ENCODE measurements at places on chromosomes 5 and 9.

GRCh38 chr5:80762573-80762972, 107.8 kb upstream of the DHFR start:
- DNase-seq: no peak

GRCh38 chr9:129458155-129458661, 162.7 kb downstream of the C9orf50 start:
- no peak for DNase-seq

DNA sequence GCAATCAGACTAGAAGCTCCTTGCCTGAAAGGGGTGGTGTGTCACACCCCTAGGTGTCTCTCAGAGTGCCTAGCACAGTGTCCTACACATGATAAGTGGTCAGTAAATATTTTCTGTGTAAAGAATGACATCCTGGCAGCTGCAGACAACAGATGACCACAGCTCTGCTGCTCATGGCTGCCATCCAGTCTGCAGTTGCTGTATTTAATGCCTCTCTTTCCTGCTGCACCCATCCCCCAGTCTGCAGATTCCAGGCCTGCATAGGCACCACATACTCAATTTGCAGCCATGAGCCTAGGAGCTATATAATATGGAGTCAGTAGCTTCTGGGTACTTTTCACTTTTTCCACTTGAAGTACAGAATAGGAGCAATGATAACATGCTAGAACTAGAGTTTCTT, 94.9 kb upstream of the NR4A3 start:
- DNase-seq: peak; percentile 10

GRCh38 chr9:32877103-32877502, 93.8 kb downstream of the TMEM215 start:
- DNase-seq: no peak

GRCh38 chr5:52139888-52140615, 647.7 kb upstream of the ITGA1 start:
- DNase-seq: no peak

DNA sequence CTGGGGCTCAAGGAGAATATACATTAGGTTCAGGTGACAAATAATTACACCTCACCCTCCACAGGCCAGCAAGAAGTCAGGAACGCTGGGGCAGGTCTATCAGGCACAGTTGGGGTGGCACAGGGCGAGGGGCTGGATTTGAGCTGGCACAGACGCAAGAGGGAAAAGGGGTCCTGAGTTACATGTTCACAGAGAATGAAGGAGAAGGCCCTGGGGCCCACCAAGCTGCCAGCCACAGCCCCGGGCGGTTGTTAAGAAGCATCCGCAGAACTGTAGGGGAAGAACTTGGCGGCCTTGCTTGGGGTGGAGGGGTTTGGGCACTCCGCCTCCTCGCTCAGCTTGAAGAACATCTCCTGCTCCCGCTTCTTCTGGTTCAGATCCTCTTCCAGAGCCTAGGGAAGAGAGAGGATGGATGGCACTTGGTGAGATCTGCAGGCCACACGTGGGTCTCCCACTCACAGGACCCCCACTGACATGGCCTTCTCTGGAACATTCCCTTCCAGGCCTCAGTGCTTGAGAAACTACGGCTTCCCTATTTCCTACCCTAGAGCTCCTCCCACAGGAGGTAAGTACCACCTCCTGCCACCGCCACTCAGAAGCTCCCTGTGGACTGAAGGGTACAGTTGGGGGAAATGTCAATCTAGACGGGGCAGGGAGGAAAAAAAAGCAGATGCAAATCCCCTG, 38.3 kb upstream of the FBXW11 start:
- no peak for DNase-seq

DNA sequence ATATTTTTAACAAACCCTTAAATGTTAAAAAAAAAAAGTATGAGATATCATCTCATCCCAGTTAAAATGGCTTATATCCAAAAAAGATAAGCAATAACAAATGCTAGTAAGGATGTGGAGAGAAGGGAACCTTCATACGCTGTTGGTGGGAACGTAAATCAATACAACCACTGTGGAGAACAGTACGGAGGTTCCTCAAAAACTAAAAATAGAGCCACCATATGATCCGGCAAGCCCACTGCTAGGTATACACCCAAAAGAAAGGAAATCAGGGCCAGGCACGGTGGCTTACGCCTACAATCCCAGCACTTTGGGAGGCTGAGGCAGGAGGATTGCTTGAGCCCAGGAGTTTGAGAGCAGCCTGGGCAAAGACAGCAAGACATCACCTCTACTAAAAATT, 3.0 kb downstream of the MTMR12 start:
- no peak for DNase-seq

DNA sequence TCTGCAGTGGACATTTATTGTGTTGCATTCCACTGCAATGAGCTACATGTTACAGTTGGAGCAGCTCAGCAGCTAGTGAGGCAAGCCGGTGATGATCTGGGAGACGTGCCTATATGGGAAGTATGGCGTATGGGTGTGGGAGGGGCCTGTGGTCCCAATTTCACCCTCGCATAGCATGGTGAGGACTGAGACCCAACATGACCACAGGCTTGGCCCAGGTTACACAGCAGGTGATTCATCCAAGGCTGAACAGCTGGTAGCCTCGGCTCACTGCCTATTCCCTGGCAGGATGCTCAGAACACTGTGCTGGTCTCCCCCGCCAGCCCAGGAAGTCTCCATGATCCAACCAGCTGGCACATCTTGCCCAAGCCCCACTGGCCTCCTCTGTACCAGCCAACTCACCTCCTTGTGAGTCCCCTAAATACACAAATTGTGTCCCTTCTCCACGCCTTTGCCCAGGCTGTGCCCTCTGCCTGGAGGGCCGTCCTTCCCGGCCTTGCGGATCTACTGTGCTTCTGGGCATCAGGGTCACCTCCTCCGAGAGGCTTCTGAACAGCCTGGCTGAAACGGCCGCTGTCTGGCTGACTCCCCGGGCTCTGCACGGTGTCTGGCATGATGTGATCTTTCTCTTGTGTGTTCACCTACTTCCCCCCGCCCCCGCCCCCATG, 81.4 kb downstream of the NSUN2 start:
- no peak for DNase-seq

DNA sequence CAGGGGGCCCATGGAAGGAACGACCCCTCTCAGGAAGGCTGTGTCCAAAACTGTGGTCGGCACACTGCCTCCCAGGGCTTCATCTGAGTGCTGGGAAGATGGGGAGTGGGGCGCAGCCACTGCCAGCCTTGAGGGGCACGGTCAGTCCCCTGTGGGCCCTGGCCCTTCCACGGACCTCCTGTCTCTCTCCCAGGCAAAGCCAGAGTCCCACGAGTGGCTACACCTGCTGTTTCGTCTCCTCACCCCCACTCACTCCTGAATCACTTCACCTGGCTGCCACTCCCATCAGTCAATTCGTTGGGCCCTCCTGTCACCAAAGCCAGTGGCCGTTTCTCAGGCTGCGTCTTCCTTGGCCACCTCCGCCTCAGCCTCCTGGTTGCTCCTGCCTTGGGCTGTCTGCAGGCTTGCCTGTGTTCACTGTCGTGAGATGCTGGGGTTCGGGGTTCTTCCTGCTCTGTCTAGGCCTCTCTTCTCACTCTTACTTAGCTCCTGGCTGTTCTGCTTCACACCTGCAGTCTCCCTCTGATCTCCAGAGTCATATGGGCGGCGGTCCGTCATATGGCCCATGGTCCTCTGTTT, 58.8 kb upstream of the RNF130 start:
- DNase-seq: no peak

GRCh38 chr9:106883030-106883429, 20.1 kb downstream of the ZNF462 start:
- no peak for DNase-seq

GRCh38 chr9:34254966-34255825, 73.9 kb downstream of the KIF24 start:
- DNase-seq: no peak

- no peak for DNase-seq
These were observed 4.6 kb upstream of the TXN start for GRCh38 chr9:110260911-110261310.

DNA sequence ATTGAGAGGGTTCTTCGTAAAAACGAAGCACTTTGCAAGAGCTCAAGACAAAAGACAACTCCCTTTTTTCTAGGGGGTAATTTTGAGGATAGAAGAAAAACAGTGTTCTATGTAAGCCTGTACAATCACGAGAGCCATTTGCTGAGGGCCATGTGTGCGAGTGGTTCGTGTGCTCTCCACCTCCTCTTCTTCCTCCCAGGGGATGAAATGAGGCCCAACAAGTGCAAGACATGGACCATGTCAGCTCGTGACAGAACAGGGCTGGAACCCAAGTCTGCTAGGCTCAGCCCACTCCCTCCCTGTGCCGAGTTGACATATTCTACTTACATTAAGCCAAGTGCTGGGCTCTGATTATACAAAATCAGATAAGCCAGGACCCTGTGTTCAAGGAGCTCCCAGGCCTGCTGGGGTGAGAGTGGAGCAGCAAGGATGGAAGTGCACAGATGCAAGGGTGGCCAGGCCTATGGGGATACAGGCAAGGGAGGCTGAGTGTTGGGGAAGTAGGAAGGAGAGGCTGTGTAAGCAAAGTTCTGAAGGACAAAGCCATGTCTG, 97.9 kb upstream of the MSX2 start:
- DNase-seq: no peak

GRCh38 chr5:10227379-10227778, 22.3 kb downstream of the ATPSCKMT start:
- DNase-seq: peak; percentile 62

- no peak for DNase-seq
These were observed 643.6 kb downstream of the ACTL7B start for GRCh38 chr9:108212184-108212583.

- DNase-seq: no peak
These were observed 260.4 kb upstream of the IRX4 start for GRCh38 chr5:2143088-2143487.

GRCh38 chr9:72935595-72935994, 17.3 kb downstream of the ALDH1A1 start:
- DNase-seq: no peak

DNA sequence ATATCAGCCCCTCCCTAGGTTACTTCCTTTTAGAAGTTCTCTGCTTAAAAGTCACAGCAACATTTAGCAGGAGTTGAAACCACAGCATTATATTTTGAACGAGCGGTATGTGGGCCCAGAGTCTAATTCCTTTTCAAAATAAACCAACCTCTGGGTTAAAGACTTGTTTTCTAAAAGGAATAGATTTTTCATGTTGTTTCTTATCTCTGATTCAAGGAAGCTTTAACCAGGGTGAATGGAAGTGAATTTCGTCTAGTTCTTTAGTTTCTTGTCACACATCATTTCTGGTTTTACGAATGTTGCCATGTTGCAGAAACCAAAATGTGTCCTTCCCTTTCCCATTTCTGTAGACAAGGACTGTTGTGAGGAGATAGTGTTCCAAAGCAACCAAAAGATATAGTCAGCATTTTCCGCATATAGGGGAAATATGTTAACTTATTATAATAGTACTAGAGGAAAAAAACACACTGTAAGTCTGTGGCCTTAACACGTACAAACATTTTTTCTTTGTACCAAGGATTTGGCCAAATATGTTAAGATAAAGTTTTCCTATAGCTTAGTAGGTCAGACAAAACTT, 142.4 kb downstream of the PCSK5 start:
- DNase-seq: peak; percentile 18

GRCh38 chr5:170641589-170642031, 137.8 kb downstream of the KCNIP1 start:
- no peak for DNase-seq

GRCh38 chr5:138645778-138646575, 70.8 kb upstream of the HSPA9 start:
- no peak for DNase-seq

- peak; percentile 43 for DNase-seq
These were observed 68.9 kb upstream of the EQTN start for GRCh38 chr9:27365707-27366376.

GRCh38 chr5:75457691-75458090, 53.7 kb downstream of the CERT1 start:
- DNase-seq: no peak

DNA sequence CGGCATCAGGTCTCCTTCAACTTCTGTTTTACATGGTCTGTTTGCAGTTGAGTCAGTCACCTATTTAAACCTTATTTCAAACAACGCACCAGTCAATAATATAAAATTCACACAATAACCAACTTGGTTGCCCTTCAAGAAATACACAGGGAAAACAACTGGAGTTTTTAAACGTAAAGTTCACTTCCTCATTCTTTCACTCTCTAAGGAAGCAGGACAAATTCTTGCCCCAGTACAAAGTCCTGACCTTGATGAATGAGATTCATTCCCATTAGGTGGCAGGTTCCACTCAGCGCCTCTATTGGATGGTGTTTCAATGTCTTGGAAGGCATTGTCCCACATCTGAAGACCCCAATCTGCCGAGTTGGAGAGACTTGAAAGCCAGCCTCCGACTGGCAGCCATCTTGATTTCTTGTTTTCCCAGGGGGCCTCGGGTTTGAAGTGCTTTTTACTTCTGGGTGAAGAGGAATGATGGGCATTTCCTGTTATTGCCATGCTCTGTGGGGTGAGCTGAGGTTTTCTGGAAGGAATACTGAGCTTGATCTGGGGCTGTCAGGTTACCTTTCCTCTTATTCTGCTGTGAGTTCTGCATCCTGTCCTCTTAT, 105.0 kb downstream of the ACER2 start:
- DNase-seq: no peak

DNA sequence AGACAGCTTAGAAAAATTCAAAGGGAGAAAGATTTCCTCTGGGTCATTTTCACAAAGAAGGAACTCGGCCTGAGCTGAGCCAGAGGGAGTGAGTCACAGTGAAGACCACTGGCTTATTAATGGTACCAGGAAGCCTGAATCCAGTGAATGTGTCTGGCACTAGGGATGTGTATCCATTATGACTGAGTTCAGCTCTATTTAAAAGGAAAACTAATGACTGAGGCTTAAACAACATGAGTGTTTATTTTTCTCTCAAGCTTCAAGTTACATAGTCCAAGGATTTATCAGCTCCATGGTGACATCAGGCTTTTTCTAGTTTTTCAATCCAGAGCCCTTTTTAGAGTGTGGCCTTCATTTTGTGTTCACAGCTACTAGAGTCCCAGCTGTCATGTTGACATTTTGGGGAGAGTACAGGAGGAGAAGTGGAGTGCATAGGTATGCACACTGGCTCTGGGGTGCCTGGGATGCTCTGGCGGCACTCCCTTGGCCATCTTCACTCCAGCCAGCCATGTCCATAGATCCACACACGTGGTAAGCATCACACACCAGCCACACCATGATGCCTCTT, 159.5 kb upstream of the ERCC6L2 start:
- DNase-seq: no peak

- DNase-seq: no peak
These were observed 11.5 kb downstream of the STKLD1 start for GRCh38 chr9:133387680-133388079.

- DNase-seq: no peak
These were observed 160.8 kb downstream of the CEMIP2 start for GRCh38 chr9:71607461-71607881.

DNA sequence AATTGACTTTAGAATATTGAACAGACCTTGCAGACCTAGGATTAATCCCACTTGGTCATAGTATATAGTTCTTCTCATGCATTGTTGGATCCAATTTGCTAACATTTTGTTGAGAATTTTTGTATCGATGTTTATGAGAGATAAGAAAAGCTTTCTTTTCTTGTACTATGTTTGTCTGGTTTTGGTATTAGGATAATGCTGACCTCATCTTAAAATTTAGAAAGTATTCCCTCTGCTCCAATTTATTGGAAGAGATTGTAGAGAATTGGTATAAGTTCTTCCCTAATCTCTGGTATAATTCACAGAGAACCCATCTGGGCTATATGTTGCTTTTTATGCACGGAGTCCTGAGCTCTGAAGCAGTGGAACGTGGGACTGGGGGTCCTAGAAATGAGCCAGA, 67.7 kb downstream of the ADAMTS16 start:
- DNase-seq: no peak

- DNase-seq: no peak
These were observed 24.0 kb upstream of the MCCC2 start for GRCh38 chr5:71563161-71563560.

Data from fibroblast of lung (primary cell).